ENCODE measurements at places on chromosomes 5 and 9.

- no peak for DNase-seq
Observed at GRCh38 chr5:72074251-72074650, 33.0 kb upstream of the MAP1B start.

- DNase-seq = no peak
Observed at GRCh38 chr9:22790329-22790728, 343.7 kb downstream of the DMRTA1 start.

- DNase-seq = no peak
Observed at GRCh38 chr5:16529306-16529705, 63.7 kb upstream of the ZNF622 start.

- DNase-seq = no peak
Observed at GRCh38 chr9:75147638-75148037, 59.3 kb downstream of the OSTF1 start.

GRCh38 chr9:38368731-38369130, 23.8 kb upstream of the ALDH1B1 start:
- DNase-seq = no peak

GRCh38 chr9:130034570-130034969, 8.4 kb downstream of the FNBP1 start:
- DNase-seq = no peak

GRCh38 chr9:138015021-138015829, 137.6 kb downstream of the CACNA1B start:
- no peak for DNase-seq

DNA sequence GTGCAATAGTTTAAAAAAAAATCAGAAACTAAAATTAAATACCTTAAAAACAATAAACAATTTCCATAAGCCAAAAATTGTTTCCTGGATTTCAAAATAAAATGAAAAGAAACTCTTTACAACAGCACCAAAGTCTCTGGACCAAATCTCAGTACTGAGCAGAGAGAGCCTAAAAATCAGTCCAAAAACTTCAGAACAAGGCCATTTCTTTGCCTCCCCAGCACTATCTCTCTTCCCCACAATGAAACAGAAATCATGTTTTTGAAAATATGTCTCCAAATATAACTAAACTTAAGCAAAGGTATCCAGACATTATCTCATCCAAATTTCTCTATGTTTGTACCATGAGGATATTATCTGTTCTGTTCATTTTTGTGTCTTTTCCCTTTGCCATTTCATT, 1.0 kb downstream of the FREM1 start:
- no peak for DNase-seq

GRCh38 chr5:110909950-110910349, 161.6 kb upstream of the TSLP start:
- DNase-seq = no peak

- DNase-seq = no peak
Observed at GRCh38 chr9:10700915-10701314, 88.1 kb upstream of the PTPRD start.

DNA sequence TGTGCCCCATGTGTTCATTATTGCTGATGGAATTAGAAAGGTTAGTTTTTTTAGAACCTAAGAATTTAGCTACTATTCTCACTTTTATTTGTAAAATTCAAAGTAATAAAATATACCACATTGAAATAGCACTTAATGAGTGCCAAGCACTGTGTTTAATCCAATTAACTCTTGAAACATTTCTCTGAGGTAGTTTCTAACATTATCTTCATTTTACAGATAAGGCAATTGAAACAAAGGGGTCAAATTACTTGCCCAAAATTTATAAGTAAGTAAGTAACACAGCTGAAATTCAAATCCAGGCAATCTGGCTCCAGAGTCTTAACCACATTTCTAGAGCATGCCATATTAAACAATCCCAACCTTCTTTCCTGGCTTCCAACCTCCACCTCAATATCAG, 84.2 kb downstream of the MLLT3 start:
- DNase-seq = no peak

- no peak for DNase-seq
Observed at GRCh38 chr5:72587661-72588308, 80.6 kb upstream of the ZNF366 start.

GRCh38 chr9:127405344-127406125, 8.6 kb downstream of the SLC2A8 start:
- no peak for DNase-seq

DNA sequence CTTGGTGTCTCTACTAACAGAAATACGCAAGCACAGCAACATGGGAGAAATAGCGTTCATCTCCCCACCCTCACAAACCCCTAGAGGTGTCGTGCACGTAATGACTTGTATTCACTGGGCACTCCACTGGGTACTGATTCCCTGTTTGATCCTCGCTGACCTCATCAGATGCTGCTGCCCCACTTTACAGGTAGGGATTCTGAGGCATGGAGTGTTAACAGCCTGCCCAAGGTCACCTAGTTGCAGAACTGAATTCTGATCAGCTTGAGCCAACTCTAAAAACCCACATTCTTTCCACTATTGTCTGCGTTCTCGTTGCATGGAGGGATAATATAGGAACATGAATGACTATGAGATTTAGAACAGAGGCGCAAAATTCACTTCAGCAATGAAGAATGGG, 96.3 kb downstream of the TRIO start:
- no peak for DNase-seq

DNA sequence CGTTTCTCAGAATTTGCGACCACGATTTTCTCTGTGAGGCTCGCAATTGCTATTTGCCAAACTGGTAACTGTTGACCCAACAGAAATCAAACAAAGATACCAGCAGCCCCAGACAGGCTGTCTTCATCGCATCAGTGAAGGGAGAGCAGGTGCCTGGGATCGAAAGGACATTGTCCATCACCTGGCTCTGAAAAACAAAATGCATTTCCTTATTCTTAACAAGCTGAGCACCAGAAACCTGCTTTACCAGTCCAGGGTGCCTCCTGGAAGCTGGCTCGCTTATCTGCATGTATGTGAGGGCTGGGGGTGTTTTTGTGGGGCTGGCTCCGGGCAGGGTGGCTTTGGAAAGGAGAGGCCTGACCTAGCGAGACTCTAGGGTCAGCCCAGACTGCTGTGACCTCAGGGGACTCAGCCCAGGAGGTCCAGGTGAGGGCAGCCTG, 24.7 kb downstream of the WWC1 start:
- no peak for DNase-seq
